ENCODE measurements at places on chromosomes 6 and 20. TPM values are rescaled to one million over a fixed set of nuclear protein-coding genes. Genes with fewer than 3 reads are reported as not detected.

- no peak overlapping the region for H3K27ac ChIP-seq
- no peak for DNase-seq
- H3K27me3 ChIP-seq, result no peaks in the 10 kb centered on the region
- H3K4me3 ChIP-seq, result no peak overlapping the region
- no peaks in the 10 kb centered on the region for H3K4me1 ChIP-seq
Measured at GRCh38 chr6:31775633-31776484, 1.3 kb downstream of the VWA7 start.

DNA sequence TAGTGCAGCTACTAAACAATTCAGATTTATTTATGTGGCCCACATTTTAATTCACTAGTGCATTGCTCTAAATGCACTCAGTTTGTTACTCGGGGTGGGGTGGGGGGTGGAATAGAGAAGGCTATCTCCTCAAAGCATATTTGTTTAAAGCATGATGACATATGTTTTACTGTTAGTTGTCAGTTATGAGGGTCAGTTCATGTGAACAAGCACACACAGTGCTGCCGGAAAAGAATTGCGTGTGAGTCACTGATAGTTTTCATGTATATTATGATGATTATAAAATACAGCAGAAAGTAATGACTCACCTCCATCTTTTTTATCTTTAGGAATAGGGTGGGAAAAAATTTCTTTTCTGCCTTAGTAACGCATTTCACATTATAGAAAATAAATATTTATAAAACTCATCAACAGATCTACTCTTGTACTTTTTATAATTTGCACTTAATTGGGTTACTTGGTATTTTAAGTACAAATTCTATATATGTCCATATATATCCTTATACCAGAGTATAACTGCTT lies 42.2 kb upstream of the STXBP5 start:
- H3K27me3 ChIP-seq, result no peaks in the 10 kb centered on the region
- H3K27ac ChIP-seq, result no peak overlapping the region
- DNase-seq, result no peak
- H3K4me1 ChIP-seq, result no peaks in the 10 kb centered on the region
- H3K4me3 ChIP-seq, result no peak overlapping the region

DNA sequence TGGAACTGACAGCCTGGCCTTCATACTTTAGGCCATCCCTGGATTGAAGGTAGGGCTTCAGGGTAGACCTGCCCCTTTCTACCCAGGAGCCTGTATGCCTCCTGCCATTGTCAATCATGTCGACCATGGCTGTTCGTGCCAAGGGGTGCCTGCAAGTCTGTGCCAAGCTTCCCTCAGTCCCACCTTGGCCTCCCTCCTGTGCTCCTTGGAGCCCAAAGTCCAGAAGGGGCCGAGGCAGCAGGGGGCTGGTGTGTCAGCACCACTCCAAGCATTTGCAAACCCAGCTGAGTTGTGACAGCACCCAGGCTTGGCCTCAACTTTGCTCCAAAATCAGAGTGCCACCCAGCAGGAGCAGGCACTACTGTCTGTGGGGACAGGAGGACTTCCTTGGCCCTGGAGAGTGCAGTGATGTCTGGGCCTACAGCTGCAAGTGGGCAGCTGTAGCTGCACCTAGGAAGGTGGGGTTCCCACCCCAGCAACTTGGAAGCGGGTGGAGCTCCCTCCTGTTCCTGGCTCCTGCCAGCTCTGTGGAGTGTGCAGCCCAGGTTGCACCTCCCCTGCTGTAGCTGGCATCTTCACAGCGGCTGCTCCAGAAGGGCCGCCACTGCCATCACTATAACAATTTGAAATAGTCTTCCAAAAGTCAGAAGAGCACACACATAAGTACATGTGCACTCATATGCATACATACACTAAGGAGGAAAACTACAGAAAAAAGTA lies 1719.3 kb downstream of the HACE1 start:
- H3K4me3 ChIP-seq, result no peak overlapping the region
- H3K27ac ChIP-seq, result no peak overlapping the region
- no peaks in the 10 kb centered on the region for H3K27me3 ChIP-seq
- no peaks in the 10 kb centered on the region for H3K4me1 ChIP-seq
- DNase-seq, result no peak
- H3K36me3 ChIP-seq, result no peaks in the 10 kb centered on the region

GRCh38 chr6:19137505-19137904 lies 699.7 kb upstream of the ID4 start:
- DNase-seq, result no peak
- no peaks in the 10 kb centered on the region for H3K36me3 ChIP-seq
- H3K4me1 ChIP-seq, result peaks cover 2% of the 10 kb centered on the region

- no peak for DNase-seq
- H3K4me1 ChIP-seq, result no peaks in the 10 kb centered on the region
- H3K36me3 ChIP-seq, result peaks cover 7% of the 10 kb centered on the region
- H3K27ac ChIP-seq, result no peak overlapping the region
Measured at GRCh38 chr20:31577194-31577593, 27.9 kb upstream of the ID1 start.

Gene RBM39
- 335 TPM for total RNA-seq

- no peaks in the 10 kb centered on the region for H3K27me3 ChIP-seq
- H3K36me3 ChIP-seq, result peaks cover 8% of the 10 kb centered on the region
- no peaks in the 10 kb centered on the region for H3K4me1 ChIP-seq
- H3K27ac ChIP-seq, result no peak overlapping the region
- no peak overlapping the region for H3K4me3 ChIP-seq
- DNase-seq, result no peak
Measured at GRCh38 chr6:107441682-107442081, 17.7 kb downstream of the PDSS2 start.

DNA sequence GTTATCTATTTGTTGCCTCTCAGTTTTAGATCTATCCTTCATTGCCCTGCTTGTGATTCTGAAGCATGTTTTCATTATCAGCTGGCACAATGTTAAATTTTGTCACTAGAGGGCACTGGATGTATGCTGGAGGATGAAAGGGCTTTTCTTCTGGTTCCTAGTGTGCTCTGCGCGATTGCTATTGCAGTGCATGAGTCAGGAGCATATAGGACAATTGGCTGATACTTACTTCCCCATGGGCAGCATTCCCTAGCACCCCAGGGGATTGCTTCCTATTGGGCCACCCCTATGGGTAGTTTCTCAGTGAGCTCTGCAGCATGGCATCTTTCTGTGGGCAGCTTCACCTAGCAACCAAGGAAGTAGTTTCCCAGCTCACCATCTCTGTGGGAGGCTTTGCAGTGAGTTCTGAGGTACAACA lies 280.3 kb upstream of the SYNCRIP start:
- no peaks in the 10 kb centered on the region for H3K4me1 ChIP-seq
- DNase-seq, result peak; percentile 56
- no peaks in the 10 kb centered on the region for H3K27me3 ChIP-seq
- H3K4me3 ChIP-seq, result no peak overlapping the region
- H3K36me3 ChIP-seq, result no peaks in the 10 kb centered on the region

GRCh38 chr6:55980627-55981211 lies 105.3 kb upstream of the BMP5 start:
- no peak overlapping the region for H3K27ac ChIP-seq
- no peak for DNase-seq
- no peaks in the 10 kb centered on the region for H3K27me3 ChIP-seq
- H3K36me3 ChIP-seq, result no peaks in the 10 kb centered on the region
- H3K4me1 ChIP-seq, result no peaks in the 10 kb centered on the region
- H3K4me3 ChIP-seq, result no peak overlapping the region

Gene ULBP3
- 5.8 TPM for total RNA-seq

- H3K4me1 ChIP-seq, result no peaks in the 10 kb centered on the region
- H3K27me3 ChIP-seq, result no peaks in the 10 kb centered on the region
- no peaks in the 10 kb centered on the region for H3K36me3 ChIP-seq
Measured at GRCh38 chr20:15528391-15529111, 1044.7 kb downstream of the KIF16B start.

GRCh38 chr6:45086360-45087084 lies 241.6 kb upstream of the RUNX2 start:
- no peaks in the 10 kb centered on the region for H3K4me1 ChIP-seq
- H3K4me3 ChIP-seq, result no peak overlapping the region
- no peak for DNase-seq
- no peak overlapping the region for H3K27ac ChIP-seq
- no peaks in the 10 kb centered on the region for H3K27me3 ChIP-seq
- H3K36me3 ChIP-seq, result no peaks in the 10 kb centered on the region

DNA sequence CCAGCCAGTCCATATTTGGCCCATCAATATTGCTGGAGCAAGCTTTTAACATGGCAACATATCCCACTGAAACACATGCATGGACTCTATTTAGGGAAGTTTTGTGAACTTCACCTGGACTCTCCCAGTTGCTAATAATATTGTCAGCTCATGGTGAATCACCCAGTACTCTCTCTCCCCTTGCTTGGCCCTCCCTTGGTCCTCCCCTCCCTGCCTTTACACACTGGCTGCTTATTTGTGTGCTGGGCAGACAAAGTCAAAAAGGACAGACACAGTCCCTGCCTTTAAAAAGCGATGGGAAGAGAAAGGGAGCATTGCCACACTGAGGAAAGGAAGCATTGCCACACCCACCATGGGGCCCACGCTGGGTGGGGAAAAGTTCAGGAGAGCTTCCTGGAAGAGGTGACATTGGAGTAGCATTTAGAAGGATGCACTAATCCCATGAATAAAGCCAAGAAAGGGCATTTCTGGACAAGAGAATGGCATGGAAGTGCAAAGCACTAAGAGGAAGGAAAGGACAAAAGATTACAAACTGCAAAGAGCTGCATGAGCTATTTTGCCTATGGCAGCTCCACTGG lies 143.4 kb upstream of the EXOC2 start:
- H3K27ac ChIP-seq, result no peak overlapping the region
- no peaks in the 10 kb centered on the region for H3K27me3 ChIP-seq
- DNase-seq, result no peak
- no peak overlapping the region for H3K4me3 ChIP-seq
- peaks cover 28% of the 10 kb centered on the region for H3K36me3 ChIP-seq

DNA sequence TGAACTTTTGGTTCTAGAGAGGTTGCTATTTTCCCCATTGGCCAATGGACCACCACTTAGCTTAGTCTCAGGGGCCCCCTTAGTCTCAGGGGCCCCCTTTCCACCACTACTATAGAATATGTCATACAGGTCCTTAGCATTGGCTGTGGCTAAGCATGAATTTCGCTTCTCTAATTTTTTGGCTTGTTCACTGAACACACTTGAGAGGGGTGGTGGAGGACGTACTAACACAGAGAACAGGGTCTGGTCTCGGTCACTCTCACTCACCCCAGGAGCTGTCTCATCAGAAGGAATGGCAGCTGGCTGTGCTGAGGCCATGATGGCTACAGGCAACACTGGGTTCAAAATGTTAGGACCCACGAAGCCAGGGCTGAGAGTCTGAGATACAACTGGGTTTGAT lies 30.3 kb downstream of the ZNF318 start:
- no peak overlapping the region for H3K27ac ChIP-seq
- H3K27me3 ChIP-seq, result no peaks in the 10 kb centered on the region
- H3K36me3 ChIP-seq, result peaks cover 4% of the 10 kb centered on the region

DNA sequence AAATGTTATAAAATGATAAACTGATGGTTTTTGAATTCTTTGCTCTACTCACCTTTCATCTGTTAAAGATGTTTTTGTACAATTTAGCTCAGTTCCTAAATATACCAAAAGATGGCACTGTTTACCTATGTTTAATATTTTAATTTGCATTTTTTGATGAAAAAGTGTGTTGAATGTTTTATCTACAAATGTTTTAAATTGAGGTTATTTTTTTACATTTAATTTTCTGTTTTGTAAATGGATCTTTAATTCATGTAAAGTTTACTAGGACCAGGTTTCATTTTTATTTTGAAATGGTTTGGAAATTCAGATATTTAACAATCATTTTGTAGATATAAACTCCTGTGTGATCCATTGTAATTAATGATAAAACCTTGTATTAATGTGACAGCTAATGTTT lies 30.0 kb downstream of the CDKAL1 start:
- no peak overlapping the region for H3K27ac ChIP-seq
- H3K4me3 ChIP-seq, result no peak overlapping the region
- no peaks in the 10 kb centered on the region for H3K27me3 ChIP-seq
- DNase-seq, result no peak

DNA sequence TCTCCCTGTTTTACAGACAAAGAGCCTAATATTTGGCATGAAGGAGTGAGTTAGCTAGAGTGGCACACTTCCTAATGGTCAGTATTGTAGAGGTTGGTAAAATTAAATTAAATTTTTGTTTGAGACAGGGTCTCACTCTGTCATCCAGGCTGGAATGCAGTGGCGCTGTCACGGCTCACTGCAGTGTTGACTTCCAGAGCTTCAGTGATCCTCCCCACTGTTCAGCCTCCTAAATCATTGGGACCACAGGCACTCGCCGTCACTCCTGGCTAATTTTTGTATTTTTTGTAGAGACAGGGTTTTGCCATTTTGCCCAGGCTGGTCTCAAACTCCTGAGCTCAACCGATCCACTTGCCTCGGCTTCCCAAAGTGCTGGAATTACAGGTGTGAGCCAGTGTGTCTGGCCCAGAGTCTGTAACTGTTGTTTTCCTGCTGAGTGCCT lies 70.9 kb downstream of the SCAND1 start:
- no peaks in the 10 kb centered on the region for H3K4me1 ChIP-seq
- no peak for DNase-seq
- H3K36me3 ChIP-seq, result no peaks in the 10 kb centered on the region
- H3K27me3 ChIP-seq, result no peaks in the 10 kb centered on the region
- no peak overlapping the region for H3K27ac ChIP-seq
- no peak overlapping the region for H3K4me3 ChIP-seq

GRCh38 chr20:52655395-52655794 lies 316.8 kb upstream of the TSHZ2 start:
- H3K4me3 ChIP-seq, result no peak overlapping the region
- H3K4me1 ChIP-seq, result no peaks in the 10 kb centered on the region
- H3K27me3 ChIP-seq, result no peaks in the 10 kb centered on the region

DNA sequence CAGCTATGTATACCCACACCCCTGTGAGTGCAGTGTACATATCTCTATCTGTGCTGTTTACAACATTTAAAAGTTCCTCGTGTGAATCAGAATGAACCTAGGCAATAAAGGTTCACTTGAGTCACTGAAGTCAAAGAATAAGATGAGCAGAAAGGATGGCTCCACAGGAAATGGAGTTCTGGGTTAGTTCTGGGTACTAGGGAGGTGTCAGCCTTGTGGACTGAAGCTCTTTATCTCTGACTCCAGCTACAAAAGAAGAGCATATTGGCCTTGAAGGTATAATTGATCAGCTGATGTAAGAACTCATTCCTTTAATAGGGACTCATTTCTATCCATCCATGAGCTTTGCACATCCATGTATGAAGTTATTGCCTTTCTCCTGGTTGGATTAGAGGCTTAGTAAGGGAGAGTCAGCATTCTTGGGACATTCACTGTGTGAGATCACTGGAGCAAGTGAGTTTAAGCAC lies 73.9 kb upstream of the BACH2 start:
- H3K4me3 ChIP-seq, result no peak overlapping the region
- no peak overlapping the region for H3K27ac ChIP-seq
- H3K36me3 ChIP-seq, result peaks cover 4% of the 10 kb centered on the region
- no peak for DNase-seq
- no peaks in the 10 kb centered on the region for H3K27me3 ChIP-seq

DNA sequence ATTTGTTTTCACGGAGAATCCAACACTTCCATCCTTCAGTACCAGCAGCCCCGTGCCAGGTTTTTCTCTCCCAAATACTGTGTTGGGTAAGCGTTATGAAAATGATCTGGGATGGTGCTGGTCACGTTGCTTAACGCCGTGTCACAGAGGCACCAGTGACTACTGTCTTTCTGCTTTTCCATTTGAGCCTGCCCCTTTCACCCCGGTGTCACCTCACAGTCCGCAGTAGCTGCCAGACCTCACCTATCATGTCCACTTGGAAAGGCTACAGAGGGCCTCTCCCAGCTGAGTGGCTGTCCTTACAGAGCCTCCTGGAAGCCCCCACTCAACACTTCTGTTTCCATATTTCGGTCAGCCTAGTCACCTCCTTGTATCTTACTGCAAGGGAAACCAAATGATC lies 176.5 kb upstream of the ARID1B start:
- no peaks in the 10 kb centered on the region for H3K27me3 ChIP-seq
- no peak for DNase-seq
- H3K4me1 ChIP-seq, result no peaks in the 10 kb centered on the region
- H3K4me3 ChIP-seq, result no peak overlapping the region

Measured in H9 (cell line).